Activated CD8-positive, alpha-beta T cell treated with anti-CD3 and anti-CD28 coated beads, Interleukin-2, amount 10 ng/mL, durations not matched to agents 7 days and 5 days (primary cell): ENCODE measurements at places on chromosomes 2 and 18. TPM values are rescaled to one million over a fixed set of nuclear protein-coding genes. Genes with fewer than 3 reads are reported as not detected.

- H3K4me3 ChIP-seq: no peak overlapping the region
- H3K4me1 ChIP-seq: peaks cover 16% of the 10 kb centered on the region
- H3K36me3 ChIP-seq: peaks cover 21% of the 10 kb centered on the region
- H3K27ac ChIP-seq: no peak overlapping the region
- H3K27me3 ChIP-seq: no peaks in the 10 kb centered on the region
Measured at GRCh38 chr2:17662723-17663122, 90.9 kb downstream of the SMC6 start.

LYG2 gene
- not detected for total RNA-seq

GRCh38 chr2:85536479-85536878, 2.5 kb upstream of the MAT2A start:
- H3K4me3 ChIP-seq: no peak overlapping the region
- peaks cover 30% of the 10 kb centered on the region for H3K4me1 ChIP-seq
- peaks cover 24% of the 10 kb centered on the region for H3K36me3 ChIP-seq

- H3K4me1 ChIP-seq: no peaks in the 10 kb centered on the region
Measured at GRCh38 chr2:95278051-95278471, 3.8 kb downstream of the PROM2 start.

GRCh38 chr2:28507796-28508764, 12.2 kb downstream of the PLB1 start:
- H3K36me3 ChIP-seq: peaks cover 11% of the 10 kb centered on the region
- peaks cover 23% of the 10 kb centered on the region for H3K4me1 ChIP-seq
- DNase-seq: peak; percentile 74
- peaks cover 35% of the 10 kb centered on the region for H3K27me3 ChIP-seq

GRCh38 chr2:216057688-216058193, 23.9 kb downstream of the PECR start:
- H3K4me1 ChIP-seq: peaks cover 32% of the 10 kb centered on the region
- peak overlapping the region; percentile 97 for H3K27ac ChIP-seq
- peak; percentile 82 for DNase-seq
- peak overlapping the region; percentile 78 for H3K4me3 ChIP-seq
- peaks cover 35% of the 10 kb centered on the region for H3K36me3 ChIP-seq

NR4A2 gene
- total RNA-seq: 1.9 TPM

GRCh38 chr18:56207989-56208388, 430.4 kb downstream of the TXNL1 start:
- H3K36me3 ChIP-seq: no peaks in the 10 kb centered on the region
- no peaks in the 10 kb centered on the region for H3K4me1 ChIP-seq
- H3K4me3 ChIP-seq: no peak overlapping the region

DNA sequence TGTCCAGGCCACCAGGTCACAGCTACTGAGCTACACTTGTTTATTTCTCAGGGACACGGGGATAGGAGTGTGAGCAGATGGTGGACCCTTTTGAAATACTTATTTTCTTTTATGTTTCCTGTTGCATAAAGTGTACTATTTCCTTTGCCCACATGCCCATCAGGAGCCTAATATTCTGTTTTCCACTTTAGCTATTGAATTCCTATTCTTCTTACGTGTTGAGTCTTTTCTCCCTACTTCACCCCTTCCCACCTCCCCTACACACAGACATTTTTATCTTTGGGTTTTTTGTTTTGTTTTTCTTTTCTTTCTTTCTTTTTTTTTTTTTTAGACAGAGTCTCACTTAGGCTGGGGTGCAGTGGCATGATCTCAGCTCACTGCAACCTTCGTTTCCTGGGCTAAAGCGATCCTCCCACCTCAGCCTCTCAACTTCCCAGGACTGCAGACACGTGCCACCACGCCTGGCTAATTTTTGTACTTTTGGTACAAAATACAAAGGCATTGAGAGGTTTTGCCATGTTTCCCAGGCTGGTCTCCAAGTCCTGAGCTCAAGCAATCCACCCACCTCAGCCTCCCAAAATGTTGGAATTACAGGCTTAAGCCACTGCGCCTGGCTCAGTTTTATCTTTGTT, 5.2 kb upstream of the GPR55 start:
- peaks cover under 1% of the 10 kb centered on the region for H3K36me3 ChIP-seq
- peaks cover 52% of the 10 kb centered on the region for H3K4me1 ChIP-seq
- DNase-seq: no peak
- no peak overlapping the region for H3K4me3 ChIP-seq

- H3K27ac ChIP-seq: no peak overlapping the region
- H3K27me3 ChIP-seq: no peaks in the 10 kb centered on the region
- no peaks in the 10 kb centered on the region for H3K4me1 ChIP-seq
- no peak overlapping the region for H3K4me3 ChIP-seq
- DNase-seq: no peak
Measured at GRCh38 chr2:167134381-167135072, 246.2 kb downstream of the XIRP2 start.

ACTG2 gene
- total RNA-seq: 0.81 TPM

TGFA gene
- total RNA-seq: not detected

CEP192 gene
- total RNA-seq: 55.9 TPM

MEIS1 gene
- not detected for total RNA-seq

CIB4 gene
- not detected for total RNA-seq

DNA sequence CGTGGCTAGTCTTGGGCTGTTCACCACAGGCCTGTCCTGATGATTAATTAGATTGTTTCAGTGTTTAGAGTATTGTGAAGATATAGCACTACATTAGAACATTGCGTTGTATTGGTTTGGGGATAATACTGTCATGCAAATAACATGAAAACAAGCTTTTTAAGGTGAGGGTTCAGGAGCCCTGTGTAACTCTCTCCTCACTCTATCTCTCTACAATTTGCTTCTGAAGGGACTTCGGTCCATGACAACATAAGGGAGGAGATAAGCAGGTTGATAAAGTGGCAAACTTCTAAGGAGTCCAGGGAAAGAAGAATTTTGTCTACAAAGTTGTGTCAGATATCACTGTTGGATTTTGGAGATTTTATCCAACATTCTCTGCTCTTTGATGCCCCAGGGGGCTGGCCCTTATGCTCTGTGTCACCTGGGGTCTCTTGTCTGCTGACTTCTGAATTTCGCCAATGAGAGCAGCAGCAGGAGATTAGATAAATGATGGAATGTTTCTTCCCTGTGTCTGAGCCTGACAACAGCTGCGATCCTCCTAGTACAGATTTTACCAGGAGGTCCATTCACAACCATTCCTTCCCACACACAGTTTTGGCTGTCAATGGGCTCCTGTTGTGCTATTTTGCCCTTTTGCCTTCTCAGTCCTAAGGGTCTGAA, 3.3 kb downstream of the TNP1 start:
- H3K4me1 ChIP-seq: peaks cover 36% of the 10 kb centered on the region
- peak overlapping the region; percentile 85 for H3K27ac ChIP-seq
- H3K36me3 ChIP-seq: no peaks in the 10 kb centered on the region
- no peak for DNase-seq
- H3K4me3 ChIP-seq: no peak overlapping the region

DNA sequence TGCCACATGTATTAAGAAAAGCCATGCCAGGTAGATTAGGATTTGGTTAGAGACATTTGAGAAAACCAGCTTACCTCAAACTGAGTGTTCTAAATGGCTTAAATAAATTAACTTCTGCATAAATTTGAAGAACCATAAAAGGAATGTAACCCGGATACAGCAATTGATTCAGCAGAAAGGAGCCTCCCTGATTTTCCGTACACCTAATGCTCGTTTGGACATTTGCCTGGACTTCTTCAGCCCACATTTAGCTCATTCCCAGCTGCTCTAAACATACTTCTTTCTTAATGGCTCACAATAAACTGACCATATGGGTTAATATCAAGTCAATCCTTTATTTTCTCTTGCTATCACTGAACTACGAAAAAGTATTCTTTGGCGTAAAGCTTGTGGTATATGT, 392.4 kb downstream of the ZNF516 start:
- DNase-seq: no peak
- no peaks in the 10 kb centered on the region for H3K27me3 ChIP-seq
- no peak overlapping the region for H3K27ac ChIP-seq
- H3K4me3 ChIP-seq: no peak overlapping the region
- H3K4me1 ChIP-seq: no peaks in the 10 kb centered on the region

DNA sequence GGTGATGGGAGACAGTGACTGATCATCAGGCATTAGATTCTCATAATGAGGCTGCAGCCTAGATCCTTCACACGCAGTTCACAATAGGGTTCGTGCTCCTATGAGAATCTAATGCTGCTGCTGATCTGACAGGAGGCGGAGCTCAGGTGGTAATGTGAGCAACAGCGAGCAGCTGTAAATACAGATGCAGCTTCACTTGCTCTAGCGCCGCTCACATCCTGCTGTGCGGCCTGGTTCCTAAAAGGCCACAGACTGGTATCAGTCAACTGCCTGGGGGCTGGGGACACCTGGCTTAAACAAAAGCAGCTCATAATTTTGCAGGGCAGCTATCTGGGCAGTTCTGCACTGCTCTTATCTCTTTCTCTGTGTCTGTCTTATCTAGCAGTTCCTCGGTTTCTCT, 20.4 kb upstream of the CD226 start:
- H3K27ac ChIP-seq: peak overlapping the region; percentile 63
- H3K4me3 ChIP-seq: no peak overlapping the region
- H3K36me3 ChIP-seq: peaks cover 21% of the 10 kb centered on the region
- H3K27me3 ChIP-seq: no peaks in the 10 kb centered on the region

FAP gene
- total RNA-seq: not detected

- no peak overlapping the region for H3K4me3 ChIP-seq
- H3K27ac ChIP-seq: no peak overlapping the region
- peaks cover 6% of the 10 kb centered on the region for H3K4me1 ChIP-seq
- peaks cover 15% of the 10 kb centered on the region for H3K27me3 ChIP-seq
- no peak for DNase-seq
Measured at GRCh38 chr2:149606251-149606811, 18.8 kb upstream of the MMADHC start.

ZBTB7C gene
- not detected for total RNA-seq

AQP12B gene
- not detected for total RNA-seq

MYCN gene
- not detected for total RNA-seq

DNA sequence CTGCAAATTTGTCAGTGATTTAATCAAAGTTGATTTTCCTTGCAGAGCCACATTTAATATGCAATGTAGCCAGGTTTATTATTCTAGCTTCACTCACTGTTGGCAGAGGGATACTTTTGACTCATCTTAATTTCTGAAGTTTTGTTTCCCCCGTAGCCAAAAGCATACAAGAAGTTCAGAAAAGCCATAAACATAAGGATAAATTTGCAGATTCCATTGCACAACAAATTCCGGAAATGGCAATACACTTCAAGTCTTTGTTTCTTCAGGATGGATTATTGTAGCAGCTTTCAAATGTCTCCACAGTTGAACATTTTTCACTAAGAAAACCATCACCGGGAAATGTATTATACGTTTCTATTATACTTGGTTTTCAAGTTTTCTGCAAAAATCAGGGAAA, 88.0 kb upstream of the ZCCHC2 start:
- peaks cover under 1% of the 10 kb centered on the region for H3K36me3 ChIP-seq
- peaks cover 10% of the 10 kb centered on the region for H3K27me3 ChIP-seq
- DNase-seq: no peak
- no peak overlapping the region for H3K27ac ChIP-seq
- H3K4me3 ChIP-seq: no peak overlapping the region
